ENCODE measurements at places on chromosomes 4 and X. TPM values are rescaled to one million over a fixed set of nuclear protein-coding genes. Genes with fewer than 3 reads are reported as not detected.

Gene MAGEC1
- total RNA-seq = 3.9 TPM

Gene RIPPLY1
- total RNA-seq = not detected

Gene SLIT2
- total RNA-seq = 0.39 TPM

DNA sequence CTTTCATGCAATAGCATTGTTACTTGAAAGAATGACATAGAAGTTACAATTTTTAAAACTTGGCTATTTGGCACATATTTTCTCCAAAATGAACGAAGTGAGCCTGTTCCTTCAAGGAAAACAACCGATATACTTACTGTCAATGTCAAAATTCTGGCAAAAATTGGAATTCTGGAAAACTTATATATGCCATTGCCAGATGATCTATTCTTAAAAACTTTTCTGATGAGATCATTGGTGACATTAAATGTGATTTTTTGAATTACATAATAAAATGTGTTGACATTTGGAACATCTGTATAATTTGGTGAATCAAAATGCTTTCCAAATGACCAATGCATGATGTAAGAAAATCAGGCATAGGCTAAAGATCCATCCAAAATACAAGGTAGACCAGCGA lies 209.0 kb downstream of the SCFD2 start:
- DNase-seq = no peak

DNA sequence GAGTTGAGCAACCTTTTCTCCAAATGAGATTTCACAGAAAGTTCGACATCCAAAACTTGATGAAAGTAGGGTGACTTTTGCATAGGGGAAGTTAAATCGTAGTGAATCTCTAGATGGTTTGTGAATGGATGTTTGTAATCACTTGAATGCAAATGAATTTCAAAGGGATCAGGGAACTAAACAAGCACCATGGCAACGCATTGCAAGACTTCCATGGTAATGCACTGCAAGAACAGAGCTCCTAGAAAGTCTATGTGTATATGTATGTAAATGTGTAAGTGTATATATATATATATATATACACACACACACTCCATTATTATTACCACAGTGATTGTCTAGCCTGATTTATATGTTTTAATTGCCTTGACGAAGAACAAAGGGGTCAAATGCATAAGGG lies 27.3 kb downstream of the INTS6L start:
- DNase-seq = no peak

Gene CXCL1
- total RNA-seq = 21.4 TPM

Gene TCP11X2
- not detected for total RNA-seq

DNA sequence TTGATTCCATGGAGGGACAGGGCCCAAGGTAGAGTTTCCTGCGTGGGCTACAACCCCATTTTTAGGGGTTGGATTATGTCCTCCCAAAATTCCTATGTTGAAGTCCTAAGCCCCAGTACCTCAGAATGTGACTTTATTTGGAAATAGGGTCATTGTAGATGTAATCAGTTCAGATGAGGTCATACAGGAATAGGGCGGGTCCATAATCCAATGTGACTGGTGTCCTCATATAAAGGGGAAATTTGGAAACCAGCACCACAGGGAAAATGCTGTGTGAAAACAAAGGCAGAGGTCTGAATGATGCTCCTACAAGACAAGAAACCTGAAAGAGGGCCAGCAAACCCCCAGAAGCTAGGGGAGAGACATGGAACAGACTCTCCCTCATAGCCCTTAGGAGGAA lies 31.1 kb upstream of the MAMLD1 start:
- no peak for DNase-seq

DNA sequence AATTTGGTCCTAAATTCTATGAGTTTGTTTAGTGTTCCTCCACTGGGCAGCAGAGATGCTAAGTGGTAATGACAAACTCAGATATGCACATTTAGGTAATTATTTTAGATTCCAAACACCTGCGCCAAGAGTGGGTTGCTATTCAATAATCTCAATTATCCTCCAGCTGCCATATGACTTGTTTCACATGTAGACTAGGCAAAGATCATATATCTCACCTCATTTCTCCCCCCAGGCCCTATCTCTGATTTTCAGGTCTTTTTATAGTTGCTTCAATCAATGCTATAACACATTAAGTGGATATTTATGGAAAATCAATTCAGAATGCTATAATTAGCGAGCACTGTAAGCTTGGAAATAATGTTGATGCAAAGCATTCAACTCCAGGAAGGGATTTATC lies 217.6 kb downstream of the KCTD8 start:
- DNase-seq = no peak

- DNase-seq = peak; percentile 0
These were observed 9.9 kb downstream of the MXD4 start for GRCh38 chr4:2251795-2252529.

Gene RAB9B
- total RNA-seq = 0.97 TPM

Gene RASGEF1B
- 1.1 TPM for total RNA-seq

Gene TRPC3
- 1.1 TPM for total RNA-seq

Gene CXorf51A
- not detected for total RNA-seq

DNA sequence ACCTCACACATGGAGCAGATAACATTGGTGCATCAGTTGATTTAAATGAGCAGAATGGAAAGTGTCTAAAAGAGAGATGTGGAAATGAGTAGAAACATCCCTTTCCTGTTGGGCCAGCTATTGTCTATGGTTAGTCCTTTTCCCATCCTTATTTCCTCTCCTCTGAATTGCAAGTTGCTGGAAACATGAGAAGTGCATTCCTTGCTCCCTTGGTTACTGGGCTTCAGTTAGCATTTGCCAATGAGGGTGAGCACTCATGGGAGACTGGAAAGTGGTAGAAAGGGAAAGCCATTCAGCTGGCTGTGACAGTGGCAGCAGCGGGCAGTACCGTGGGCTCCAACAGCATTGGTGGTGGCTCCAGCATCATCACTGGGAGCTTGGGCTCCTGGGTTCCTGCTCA lies 96.0 kb upstream of the IGFBP7 start:
- DNase-seq = no peak

- no peak for DNase-seq
These were observed 50.5 kb downstream of the ENOPH1 start for GRCh38 chr4:82480771-82481505.

DNA sequence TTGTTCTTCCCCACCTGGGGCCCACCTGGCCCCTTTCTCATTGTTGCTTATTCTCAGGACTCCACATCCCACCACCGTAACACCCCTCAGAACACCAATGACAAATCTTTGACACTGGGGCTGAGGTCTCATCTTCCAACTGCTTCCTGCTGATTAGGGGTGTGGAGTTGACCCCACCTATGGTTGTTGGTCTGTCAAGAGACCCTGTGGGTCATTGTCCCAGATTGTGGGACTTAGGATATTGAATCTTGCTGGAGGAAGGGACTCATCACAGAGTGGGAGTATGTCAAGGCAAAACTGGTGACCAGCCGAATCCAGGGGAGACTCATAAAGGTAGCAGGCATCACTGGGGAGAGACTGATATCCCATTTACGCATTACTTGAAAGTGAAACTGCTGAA lies 140.2 kb upstream of the PLAC1 start:
- DNase-seq = no peak

Gene PCDH10
- 0.69 TPM for total RNA-seq

DNA sequence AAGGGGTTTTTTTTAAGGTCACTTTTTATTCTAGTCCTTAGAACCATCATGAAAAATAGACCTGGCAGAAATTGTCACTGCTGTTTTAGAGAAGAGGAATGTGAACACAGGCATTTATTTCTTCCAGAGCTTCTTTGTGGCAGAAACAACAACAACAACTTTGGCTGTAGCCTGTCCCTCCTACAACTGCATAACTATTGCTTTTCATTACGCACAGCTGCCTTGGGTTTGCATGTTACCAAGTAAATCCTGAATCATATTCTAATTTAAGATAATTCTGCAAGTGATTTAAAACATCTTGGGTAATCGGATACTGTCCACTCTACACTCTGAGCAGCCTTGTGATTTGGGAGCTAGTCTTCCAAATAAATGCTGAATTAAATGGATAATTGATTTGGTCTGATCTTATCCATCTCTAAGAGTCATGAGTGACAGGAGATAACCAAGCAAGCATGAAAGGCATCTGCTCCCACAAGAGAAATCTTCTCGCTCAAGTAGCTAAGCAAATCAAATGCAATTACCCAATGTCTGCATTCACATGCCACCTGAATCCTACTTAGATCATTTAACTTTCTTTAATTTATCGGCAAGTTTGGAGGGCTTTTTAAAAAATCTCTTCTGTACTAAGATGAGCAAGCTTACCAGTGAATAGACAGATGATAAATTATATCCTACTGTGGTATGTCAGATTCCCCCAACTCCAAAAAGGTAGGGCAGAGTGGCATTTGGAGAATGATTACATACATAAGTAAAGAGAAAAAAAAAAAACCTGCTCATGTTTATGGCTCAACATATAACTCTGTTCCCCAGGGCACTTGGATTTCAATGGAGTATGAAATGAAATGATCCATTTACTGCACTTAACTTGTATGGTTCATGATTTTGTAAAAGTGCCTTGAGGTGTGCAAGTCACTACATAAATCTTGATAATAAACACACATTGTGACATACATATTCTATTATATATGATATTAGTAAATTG lies 73.6 kb downstream of the EGF start:
- DNase-seq = no peak

GRCh38 chrX:152915541-152916241 lies 17.8 kb downstream of the ZNF185 start:
- DNase-seq = peak; percentile 39

All from Daoy (cell line).